Mesenchymal stem cell (in vitro differentiated cells and primary cell): ENCODE measurements at places on chromosomes 2 and 18.

- peak; percentile 36 for DNase-seq
These were observed 405.5 kb downstream of the PARD3B start for GRCh38 chr2:204950695-204951346.

- DNase-seq: no peak
These were observed 105.1 kb downstream of the TTC27 start for GRCh38 chr2:32732912-32733472.

- DNase-seq: no peak
These were observed 17.1 kb upstream of the ZDBF2 start for GRCh38 chr2:206257350-206257749.

- DNase-seq: no peak
These were observed 35.5 kb downstream of the ACVR1 start for GRCh38 chr2:157840568-157841156.

GRCh38 chr2:230124757-230125431 is 56.2 kb upstream of the SLC16A14 start:
- DNase-seq: no peak

- DNase-seq: no peak
These were observed 32.3 kb downstream of the PLB1 start for GRCh38 chr2:28528206-28528605.

GRCh38 chr2:79796641-79797040 is 283.8 kb downstream of the CTNNA2 start:
- DNase-seq: no peak

- no peak for DNase-seq
These were observed 221.5 kb upstream of the CDH19 start for GRCh38 chr18:66825347-66825746.

DNA sequence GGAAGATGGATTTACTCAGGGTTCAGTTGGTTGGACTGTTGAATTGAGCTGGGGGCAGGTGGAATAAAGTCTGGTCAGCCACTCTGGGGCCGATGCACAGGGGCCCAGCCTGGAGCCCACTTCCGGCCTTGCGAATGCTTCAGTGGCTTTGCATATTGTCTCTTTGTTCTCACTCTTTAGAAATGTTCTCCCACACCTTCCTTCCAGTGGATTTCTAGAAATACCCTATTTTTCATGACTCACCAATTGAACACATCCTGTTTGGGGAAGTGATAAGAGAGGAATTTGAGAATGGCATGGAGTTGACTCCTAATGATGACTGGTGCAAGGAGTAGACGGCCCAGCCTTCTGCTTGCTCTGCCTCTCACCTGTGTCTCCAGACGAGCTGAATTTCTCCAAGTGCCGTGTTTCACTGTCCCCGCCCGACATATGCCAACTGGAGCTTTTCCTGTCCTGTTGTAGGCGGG is 28.1 kb downstream of the ASAP2 start:
- DNase-seq: peak; percentile 91

DNA sequence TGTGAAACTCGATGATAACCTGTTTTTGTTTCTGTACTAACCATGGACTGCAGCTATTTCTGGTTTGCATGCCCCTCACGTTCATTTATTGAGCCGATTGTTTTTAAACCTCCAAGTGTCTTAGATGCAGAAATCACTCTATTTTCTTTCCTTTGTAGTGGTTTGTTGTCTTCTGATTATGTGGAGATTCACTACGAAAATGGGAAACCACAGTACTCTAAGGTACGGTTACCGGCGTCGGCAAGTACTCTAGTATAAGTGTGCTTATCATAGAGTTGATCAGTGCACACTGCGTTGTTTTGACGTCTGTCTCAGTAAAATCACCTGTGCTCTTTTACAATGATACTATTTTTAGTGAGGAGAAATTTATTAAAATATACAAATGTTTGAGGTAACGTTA is 87.4 kb downstream of the ADAM23 start:
- no peak for DNase-seq

DNA sequence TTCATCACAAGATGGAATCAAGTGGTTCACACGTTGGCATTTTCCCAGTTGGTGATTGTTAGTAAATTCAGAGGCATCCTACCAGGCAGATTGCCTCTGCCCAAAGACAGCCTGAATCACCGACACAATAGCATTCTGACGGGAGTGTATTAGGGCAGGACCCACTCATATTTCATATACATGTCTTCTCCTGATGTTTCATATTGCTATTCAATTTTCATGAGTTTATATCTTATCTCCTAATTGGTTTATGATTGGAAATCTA is 14.5 kb upstream of the BMP10 start:
- DNase-seq: no peak

- DNase-seq: no peak
These were observed 70.6 kb upstream of the GLS start for GRCh38 chr2:190809876-190810525.

DNA sequence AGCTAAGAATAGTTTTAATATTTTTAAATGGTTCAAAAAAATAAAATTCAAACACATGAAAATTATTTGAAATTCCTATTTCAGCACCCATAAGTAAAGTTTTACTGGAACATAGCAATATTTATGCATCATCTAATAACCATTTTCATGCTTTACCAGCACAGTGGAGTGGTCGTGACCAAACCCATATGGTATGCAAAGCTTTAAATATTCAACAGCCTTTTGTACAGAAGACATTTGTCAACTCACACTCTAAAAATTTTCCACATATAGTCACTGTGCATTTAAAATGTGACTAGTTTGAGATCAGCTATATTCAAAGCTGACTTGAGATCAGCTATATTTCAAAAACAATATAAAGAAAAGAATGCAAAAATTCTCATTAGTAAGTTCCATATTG is 46.2 kb downstream of the PUM2 start:
- DNase-seq: peak; percentile 49

DNA sequence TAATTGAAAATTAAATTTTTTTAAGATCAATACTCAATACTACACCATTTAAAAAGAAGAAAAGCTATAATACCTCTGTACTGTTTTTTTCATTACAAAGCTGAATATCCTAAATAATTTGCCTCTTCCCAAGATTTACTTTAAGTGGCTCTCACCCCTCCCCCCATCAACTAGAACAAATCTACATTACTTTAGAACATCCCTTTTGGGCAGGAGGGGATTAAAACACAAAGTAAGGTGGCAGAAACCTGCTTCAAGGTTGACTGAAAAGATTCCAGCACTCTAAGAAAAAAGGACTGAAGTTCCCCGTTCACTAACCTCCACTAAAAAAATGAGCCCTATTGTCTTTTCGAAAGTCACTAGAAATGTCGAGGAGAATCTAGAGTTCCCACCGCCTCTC is 42.3 kb downstream of the SLC38A11 start:
- DNase-seq: no peak

- DNase-seq: no peak
These were observed 87.3 kb downstream of the INHBB start for GRCh38 chr2:120432976-120433815.
